ENCODE measurements at places on chromosomes 1 and 21. TPM values are rescaled to one million over a fixed set of nuclear protein-coding genes. Genes with fewer than 3 reads are reported as not detected.

The DEPDC1 gene
- total RNA-seq = 10.4 TPM

The C1orf210 gene
- total RNA-seq = 15.2 TPM

The CFAP74 gene
- total RNA-seq = not detected

The PIGR gene
- 35.4 TPM for total RNA-seq

The VAMP3 gene
- 76.0 TPM for total RNA-seq

The STIL gene
- 8.2 TPM for total RNA-seq

The SPTA1 gene
- total RNA-seq = not detected

The CLDN19 gene
- total RNA-seq = not detected

The STUM gene
- 0.24 TPM for total RNA-seq

The MYOG gene
- total RNA-seq = not detected

The TMEM63A gene
- 23.0 TPM for total RNA-seq

The LAPTM5 gene
- 9.1 TPM for total RNA-seq

The CD34 gene
- 4.3 TPM for total RNA-seq

The S100A5 gene
- not detected for total RNA-seq

The PTCH2 gene
- 0.40 TPM for total RNA-seq

The OR2L2 gene
- total RNA-seq = not detected

The CHRNB2 gene
- total RNA-seq = 0.20 TPM
